ENCODE measurements at places on chromosomes 4 and X.

- no peak for DNase-seq
Observed at GRCh38 chr4:1855333-1856070, 454 bp downstream of the LETM1 start.

- DNase-seq, result no peak
Observed at GRCh38 chr4:153421941-153422340, 44.2 kb upstream of the TMEM131L start.

- no peak for DNase-seq
Observed at GRCh38 chrX:118272242-118272641, 73.7 kb upstream of the WDR44 start.

DNA sequence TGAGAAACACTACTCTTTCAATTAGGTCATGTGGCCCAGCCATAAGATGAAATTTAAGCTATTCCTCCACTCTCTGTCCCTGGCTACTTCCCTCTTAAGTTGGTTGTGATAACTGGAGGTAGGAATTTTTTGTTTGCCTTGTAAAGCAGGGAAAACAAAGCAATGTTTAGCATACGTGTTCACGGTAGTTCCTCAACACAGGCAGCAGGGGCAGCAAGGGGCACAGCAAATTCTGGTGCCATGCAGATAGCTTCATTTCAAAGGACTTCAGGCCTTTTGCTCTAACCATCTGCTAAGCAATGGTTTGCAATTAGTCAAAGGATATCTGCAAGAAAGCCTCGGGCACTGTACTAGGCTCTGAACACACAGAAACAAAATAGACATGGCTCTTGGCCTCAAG is 330.2 kb downstream of the ZIC3 start:
- DNase-seq, result no peak

DNA sequence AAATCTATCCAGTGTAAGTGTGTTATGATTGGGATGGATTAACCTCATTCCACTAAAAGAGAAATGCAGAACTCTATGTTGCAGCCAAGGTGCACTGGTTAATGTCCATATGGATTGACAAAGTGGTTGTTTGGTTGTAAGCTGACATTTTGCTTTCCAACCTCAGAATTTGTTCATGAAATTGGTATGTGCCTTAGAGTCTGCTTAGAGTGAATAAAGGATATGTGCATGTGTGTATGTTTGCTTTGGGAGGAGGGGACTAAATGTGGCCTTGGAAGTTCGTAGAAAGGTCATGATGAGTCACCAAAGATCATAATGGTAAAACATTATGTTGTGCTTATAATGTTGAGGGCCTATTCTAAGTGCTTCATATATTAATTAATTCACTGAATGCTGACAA is 44.1 kb upstream of the MBNL3 start:
- DNase-seq, result no peak

All from NCI-H1417 (cell line).